ENCODE measurements at places on chromosomes 7 and 10. TPM values are rescaled to one million over a fixed set of nuclear protein-coding genes. Genes with fewer than 3 reads are reported as not detected.

ADAP1 gene
- 5.8 TPM for total RNA-seq

GDF2 gene
- total RNA-seq = not detected

TMEM225B gene
- total RNA-seq = 1.1 TPM

DNA sequence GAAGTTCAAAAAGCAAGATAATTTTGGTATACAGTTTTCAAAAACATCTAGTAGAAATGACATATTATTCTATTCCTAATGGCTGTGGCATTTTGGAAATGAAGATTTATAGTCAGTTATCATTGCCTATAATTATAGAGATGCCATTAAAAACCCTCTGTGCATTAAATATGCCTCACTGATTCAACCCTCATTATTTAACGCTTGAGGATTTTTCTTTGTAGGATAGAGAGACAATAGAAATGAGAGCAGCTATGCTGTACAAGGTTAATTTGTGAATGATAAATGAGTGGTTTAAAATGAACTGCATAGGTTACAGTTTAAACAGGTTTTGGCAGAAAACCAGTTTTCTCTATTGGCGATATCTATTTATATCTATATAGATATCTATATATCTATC lies 32.2 kb upstream of the SEMA3A start:
- peaks cover 9% of the 10 kb centered on the region for H3K4me1 ChIP-seq
- DNase-seq = no peak
- H3K27ac ChIP-seq = no peak overlapping the region
- no peaks in the 10 kb centered on the region for H3K36me3 ChIP-seq

DNA sequence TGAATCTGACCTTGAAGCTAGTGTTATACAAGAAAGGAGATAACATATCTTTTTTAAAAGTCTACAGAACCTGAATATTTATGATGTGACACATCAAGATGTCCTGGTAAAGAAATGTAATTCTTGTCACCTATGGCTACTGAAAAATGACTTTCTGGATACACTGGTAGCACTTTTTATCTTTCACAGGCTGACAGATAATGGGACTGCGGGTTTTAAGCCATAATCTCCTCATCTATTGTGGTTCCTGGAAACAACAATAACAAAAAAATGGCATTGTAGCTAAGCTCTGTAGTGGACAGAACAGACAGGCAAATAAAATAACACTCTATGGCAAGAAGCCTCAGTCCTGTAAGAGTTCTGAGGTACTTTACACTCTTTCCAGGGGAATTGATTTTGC lies 31.6 kb upstream of the YAE1 start:
- H3K4me1 ChIP-seq = no peaks in the 10 kb centered on the region
- peaks cover 36% of the 10 kb centered on the region for H3K27me3 ChIP-seq
- H3K27ac ChIP-seq = no peak overlapping the region
- H3K4me3 ChIP-seq = no peak overlapping the region
- DNase-seq = no peak

- DNase-seq = no peak
- peaks cover 25% of the 10 kb centered on the region for H3K4me1 ChIP-seq
- peaks cover 14% of the 10 kb centered on the region for H3K36me3 ChIP-seq
- no peaks in the 10 kb centered on the region for H3K27me3 ChIP-seq
These were observed 29.7 kb downstream of the STN1 start for GRCh38 chr10:103888113-103888841.

- DNase-seq = no peak
- H3K4me1 ChIP-seq = peaks cover 22% of the 10 kb centered on the region
- H3K27me3 ChIP-seq = peaks cover 3% of the 10 kb centered on the region
- no peaks in the 10 kb centered on the region for H3K36me3 ChIP-seq
These were observed 17.1 kb upstream of the GTPBP4 start for GRCh38 chr10:971150-971542.

DNA sequence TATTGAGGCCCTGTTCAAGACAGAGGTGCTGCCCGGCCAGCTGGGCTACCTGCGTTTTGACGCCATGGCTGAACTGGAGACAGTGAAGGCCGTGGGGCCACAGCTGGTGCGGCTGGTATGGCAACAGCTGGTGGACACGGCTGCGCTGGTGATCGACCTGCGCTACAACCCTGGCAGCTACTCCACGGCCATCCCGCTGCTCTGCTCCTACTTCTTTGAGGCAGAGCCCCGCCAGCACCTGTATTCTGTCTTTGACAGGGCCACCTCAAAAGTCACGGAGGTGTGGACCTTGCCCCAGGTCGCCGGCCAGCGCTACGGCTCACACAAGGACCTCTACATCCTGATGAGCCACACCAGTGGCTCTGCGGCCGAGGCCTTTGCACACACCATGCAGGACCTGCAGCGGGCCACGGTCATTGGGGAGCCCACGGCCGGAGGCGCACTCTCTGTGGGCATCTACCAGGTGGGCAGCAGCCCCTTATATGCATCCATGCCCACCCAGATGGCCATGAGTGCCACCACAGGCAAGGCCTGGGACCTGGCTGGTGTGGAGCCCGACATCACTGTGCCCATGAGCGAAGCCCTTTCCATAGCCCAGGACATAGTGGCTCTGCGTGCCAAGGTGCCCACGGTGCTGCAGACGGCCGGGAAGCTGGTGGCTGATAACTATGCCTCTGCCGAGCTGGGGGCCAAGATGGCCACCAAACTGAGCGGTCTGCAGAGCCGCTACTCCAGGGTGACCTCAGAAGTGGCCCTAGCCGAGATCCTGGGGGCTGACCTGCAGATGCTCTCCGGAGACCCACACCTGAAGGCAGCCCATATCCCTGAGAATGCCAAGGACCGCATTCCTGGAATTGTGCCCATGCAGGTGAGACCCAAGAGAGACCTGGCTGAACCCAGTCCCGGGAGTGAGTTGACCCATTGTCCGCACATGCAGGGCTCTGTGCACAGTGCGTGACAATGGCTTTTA lies 2.8 kb downstream of the RBP3 start:
- no peaks in the 10 kb centered on the region for H3K36me3 ChIP-seq
- H3K4me1 ChIP-seq = no peaks in the 10 kb centered on the region
- no peak overlapping the region for H3K4me3 ChIP-seq
- DNase-seq = no peak

All from osteocyte (in vitro differentiated cells).